ENCODE measurements at places on chromosomes 7 and 10.
A peak's percentile ranks its signal among the peaks of the same experiment; 100 is the strongest.

- no peak for DNase-seq
Measured at GRCh38 chr10:115003396-115003795, 65.4 kb downstream of the TRUB1 start.

GRCh38 chr10:122636953-122637352, 62.7 kb downstream of the C10orf120 start:
- no peak for DNase-seq

GRCh38 chr7:129522971-129523340, 20.6 kb downstream of the SMKR1 start:
- no peak for DNase-seq

DNA sequence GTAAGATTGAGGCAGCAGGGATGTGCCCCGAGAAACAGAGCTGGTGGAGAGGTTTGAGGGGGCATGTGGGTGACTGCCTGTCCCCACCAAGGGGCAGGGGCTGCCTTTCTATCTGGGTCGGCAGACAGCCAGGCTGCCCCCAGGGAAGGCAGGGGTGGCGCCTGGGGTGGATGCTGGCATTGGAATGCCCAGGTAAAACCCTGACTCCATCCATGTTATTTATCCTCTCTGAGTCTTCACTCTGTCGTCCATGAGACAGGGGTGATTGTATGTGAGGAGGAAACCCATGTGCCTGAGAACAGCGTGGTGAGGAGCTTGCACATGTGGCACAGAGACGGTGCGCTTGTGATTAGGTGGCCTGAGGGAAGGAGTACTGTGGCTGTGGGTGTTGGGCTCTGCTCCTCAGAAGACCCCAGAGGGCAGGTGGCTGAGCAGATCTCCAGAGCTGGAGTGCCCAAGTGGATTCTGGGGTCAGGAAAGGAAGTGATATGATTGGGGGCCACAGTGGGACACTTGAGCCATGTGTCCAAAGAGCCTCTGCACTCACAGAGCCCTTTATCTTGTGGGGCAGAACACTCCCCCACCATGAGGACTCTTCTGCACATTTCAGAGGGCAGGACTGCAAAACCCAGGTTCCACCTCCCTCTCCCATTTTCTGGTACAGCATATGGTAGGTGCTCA, 100.4 kb upstream of the RET start:
- DNase-seq: no peak

DNA sequence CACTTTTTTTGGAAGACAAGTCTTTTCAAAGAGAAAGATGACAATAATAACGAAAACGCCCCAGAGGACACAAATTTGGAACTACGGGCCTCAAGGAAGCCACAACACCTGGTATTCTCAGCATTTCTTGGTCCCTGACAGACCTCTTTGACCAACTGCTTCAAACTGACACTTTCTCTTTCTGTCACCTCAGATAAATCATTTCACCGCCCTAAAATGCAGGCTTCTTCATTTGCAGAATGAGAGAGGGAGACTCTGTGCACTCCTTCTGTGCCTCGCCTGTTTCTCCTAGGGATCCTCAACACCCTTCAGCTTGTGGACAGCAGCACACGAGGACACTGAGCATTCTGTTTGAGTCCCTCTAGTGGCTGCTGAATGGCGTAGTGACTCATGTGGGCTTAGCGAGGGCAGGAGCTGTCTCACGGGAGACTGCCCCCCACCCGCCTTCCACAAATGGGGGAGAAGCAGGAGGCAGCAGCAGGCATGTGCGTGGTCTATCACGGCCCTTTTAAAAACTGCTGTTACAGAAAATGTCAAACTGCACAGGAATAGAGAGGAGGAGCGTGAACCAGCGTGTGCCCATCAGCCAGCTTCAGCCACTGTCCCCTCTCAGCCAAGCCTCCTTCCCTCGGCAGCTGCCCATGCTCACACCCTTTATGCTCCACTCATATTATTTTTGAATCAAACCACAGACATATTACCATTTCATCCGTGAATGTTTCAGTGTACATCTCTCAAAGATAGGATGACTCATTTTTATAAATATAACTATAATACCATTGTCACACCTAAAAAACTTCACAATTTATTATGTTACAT, 41.4 kb downstream of the GSDME start:
- DNase-seq: peak; percentile 63

DNA sequence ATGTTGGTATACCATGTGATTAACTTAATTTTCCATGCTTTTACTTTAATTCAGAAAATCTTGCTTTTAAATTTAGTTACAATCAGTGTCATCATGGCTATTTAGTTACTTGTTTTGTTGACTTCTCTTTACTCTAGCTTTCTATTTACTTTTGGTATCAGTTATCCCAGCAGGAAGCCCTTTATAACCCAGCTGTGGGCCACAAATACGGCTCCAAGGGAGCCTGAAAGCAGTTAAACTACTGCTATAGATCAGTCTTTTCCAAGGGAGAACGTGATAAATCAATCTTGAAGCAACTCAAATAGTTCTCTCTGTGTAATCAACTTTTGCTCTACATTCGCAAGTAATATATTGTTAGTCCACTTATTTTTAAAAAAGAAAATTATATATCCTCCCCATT, 287.4 kb downstream of the CACNA2D1 start:
- DNase-seq: no peak

DNA sequence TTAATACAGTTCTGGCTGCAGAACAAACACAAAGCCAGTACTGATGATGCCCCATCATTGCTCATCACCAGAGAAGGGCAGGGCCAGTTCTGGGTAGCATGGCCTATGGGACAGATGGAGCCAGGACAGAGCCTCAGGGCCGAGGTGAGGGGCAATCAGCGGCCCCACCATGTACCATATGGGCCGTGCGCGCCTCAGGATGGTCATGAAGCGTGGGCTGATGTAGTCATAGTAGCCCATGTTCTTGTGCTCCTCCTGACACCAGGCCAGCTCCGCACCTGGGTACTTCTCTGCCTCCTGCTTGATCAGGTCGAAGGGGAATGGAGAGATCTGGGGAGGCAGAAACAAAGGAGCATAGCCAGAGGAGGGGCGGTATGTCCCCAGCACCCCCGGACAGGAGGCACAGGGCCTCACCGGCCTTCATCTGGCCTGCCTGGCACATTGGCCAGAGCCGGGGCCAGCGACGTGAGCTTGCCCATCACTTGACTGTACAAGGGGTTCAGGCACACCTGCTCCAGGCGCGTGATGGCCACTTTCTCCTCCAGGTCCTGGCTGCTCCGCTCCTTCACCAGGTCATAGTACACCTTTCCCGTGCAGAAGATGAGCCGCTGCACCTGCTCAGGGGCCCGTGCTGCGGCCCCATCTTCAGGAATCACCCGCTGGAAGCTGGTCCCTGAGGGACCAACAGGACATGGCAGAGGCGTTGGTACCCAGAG, 26.1 kb downstream of the OGDHL start:
- DNase-seq: no peak

DNA sequence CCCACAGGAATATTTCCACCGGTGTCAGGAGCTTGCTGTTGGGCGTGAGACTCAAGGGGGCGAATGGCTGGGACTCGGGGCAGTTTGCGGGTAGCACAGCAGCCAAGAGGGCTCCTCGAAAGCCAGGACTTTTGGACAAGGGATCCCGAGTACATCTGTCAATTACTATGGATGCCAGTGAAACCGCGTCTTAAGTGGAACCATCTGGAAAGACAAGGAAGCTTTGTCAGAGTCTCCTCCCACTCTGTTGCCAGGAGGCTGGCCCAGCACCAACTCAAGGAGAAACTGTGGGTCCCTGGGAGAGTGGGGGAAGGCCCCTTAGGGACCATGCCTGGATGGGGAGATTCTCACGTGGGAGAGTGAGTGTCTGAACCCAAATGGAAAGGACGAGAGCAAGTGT, 57.1 kb downstream of the C10orf143 start:
- peak; percentile 23 for DNase-seq

GRCh38 chr10:11499425-11500071, 111.9 kb downstream of the USP6NL start:
- no peak for DNase-seq

- no peak for DNase-seq
Measured at GRCh38 chr7:5667391-5667790, 114.1 kb downstream of the RNF216 start.

GRCh38 chr7:66779669-66780409, 39.3 kb downstream of the RABGEF1 start:
- peak; percentile 29 for DNase-seq

- DNase-seq: peak; percentile 97
Measured at GRCh38 chr10:122126763-122127659, 138.0 kb downstream of the TACC2 start.

GRCh38 chr10:73843261-73843660, 31.1 kb downstream of the CAMK2G start:
- DNase-seq: peak; percentile 38

GRCh38 chr10:130300608-130301020, 164.4 kb downstream of the GLRX3 start:
- DNase-seq: no peak

GRCh38 chr7:105268511-105269392, 120.0 kb downstream of the SRPK2 start:
- peak; percentile 66 for DNase-seq

DNA sequence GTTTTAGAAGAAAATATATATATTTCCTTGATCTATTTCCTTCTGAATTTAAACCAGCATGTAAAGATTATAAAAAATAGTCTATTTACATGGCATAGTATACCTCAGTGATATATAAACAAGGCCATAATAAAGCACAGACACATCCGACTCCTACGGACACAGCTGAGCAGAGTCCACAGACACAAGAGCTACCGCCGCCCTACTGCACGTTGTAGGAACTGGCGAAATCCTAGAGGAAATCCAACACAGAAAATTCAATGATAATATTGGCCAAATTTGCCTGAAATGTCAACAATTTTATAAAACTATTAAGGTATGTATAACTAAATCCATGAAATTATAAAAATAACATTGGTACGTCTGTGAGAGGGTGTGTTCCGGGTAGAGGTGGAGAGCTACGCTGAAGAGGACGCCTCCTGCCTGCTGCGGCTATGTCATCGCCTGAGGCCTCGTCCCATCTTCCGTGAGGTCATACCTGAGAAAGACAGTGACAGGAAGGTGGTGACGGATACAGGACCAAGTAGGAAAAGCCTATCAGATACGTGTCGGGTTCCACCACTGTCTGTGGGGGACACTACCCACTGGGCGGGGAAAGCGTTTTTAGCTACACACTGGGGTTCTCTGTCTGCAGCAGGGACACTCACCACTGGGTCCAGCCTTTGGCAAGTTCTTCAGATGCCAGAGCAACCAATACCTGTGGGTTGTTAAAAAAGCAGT, 29.3 kb upstream of the NCAPG2 start:
- no peak for DNase-seq

DNA sequence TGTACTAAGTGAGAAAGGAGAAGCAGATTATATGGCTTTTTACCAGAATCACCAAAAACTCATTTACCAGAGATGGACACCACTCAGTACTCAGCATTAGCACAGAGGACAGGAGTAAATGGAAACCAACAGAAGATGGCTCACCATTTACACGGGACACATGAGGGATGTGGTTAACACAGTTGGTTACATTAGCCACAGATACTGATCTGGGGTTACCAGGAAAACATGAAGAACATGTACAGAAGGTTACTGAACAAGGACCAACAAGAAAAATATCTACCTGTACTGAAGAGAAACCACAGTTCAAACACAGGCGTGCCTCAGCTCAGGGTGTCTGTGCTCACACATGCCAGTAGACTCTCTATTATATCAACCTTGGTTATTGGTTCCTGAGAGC, 1285.8 kb upstream of the SORCS1 start:
- DNase-seq: no peak

- DNase-seq: no peak
Measured at GRCh38 chr10:80498078-80498832, 39.4 kb upstream of the SH2D4B start.

DNA sequence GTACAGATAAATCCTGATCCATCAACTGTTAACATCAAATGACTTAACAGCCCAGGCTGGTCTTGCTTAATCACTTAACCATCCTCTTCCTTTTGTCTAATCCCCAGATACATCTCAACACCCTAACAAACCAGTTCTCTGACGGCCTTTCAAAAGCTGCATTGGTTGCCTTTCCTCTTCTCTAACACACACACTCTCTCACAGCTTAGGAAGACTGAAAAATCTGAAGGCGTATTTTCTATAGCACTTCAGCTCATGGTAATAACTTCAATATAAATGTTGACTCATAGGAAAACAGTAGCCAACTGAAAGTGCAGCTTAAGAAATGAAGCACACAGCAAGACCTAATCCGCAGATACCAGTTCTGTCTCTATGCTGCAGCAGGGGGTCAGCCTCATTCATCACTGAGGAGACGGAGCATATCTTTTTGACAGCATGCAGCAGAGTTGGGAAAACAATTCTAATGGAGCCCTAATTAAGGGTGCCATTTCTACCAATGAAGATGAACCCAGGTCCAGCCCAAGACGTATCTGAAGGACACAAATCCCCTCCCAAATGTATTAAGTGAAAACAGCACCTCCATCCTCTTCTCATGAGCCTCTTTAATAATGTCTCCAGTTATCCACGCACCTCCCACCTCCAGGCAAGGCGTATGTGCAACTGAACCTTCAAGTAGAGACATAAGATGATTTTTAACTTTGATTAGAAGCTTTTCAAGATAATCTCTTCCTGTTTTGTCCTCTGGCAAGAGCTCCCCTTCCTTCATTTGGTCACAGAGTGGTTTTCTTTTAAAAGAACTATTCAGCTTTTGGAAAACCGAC, 211.7 kb upstream of the NFE2L3 start:
- no peak for DNase-seq

DNA sequence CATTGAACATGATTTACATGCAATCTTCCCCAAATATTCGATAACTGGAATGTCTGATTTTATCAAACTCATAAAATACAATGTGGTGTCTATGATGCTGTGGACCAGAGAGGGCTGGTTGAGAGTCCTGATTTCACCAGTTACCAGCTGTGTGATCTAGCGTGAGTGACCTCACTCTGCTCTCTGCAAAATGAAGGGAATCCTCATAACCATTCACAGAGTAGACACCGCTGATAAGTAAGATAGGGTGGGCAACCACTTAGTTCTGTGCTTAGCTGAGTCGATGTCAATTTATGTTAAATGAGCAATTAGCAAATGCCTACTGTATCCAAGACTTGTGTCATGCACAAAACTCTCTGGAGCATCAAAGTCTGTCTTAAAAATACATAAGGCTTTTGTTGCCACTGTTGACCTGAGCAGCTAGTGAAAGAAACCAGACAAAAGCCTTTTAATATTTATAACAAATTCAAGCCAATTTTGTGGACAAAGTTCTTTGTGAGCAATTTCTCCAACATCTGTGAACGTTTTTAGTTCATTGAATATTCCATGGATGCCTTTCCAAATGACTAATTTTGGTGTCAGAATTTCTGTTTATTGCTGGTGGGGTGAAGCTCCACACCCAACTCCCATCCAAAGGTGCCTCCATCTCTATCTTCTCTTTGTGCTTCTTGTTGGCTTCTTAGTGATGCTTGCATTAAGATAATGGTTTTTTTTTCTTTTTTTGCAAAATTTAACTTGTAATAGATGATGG, 314.2 kb downstream of the ADRA2A start:
- peak; percentile 21 for DNase-seq

DNA sequence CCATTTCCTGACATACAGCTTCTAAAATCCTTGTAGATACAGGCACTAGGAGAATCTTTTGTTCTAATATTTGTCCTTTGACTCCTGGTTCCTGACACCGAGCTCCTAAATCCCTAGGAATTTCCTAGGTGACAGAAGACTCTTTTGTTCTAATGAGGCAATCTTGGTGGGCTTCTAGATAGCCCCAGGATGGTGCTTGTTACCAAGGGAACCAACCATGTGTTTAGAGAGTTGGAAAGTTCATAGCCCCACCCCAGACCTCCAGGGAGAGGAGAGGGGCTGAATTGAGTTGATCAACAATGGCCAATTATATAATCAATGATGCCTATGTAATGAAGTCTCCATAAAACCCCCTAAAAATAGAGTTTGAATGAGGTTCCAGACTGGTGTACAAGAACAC, 145.1 kb downstream of the JMJD1C start:
- no peak for DNase-seq

- peak; percentile 10 for DNase-seq
Measured at GRCh38 chr10:119917777-119918176, 25.2 kb downstream of the SEC23IP start.
